ENCODE measurements at places on chromosomes 4 and X. TPM values are rescaled to one million over a fixed set of nuclear protein-coding genes. Genes with fewer than 3 reads are reported as not detected.

MAGEC3 gene
- total RNA-seq = not detected

GRCh38 chr4:107993969-107994368 lies 4.3 kb downstream of the HADH start:
- no peaks in the 10 kb centered on the region for H3K36me3 ChIP-seq
- peak overlapping the region; percentile 93 for H3K27ac ChIP-seq
- no peaks in the 10 kb centered on the region for H3K27me3 ChIP-seq
- H3K4me1 ChIP-seq = peaks cover 50% of the 10 kb centered on the region
- no peak for DNase-seq

- H3K27ac ChIP-seq = no peak overlapping the region
- H3K4me3 ChIP-seq = no peak overlapping the region
- DNase-seq = no peak
- no peaks in the 10 kb centered on the region for H3K27me3 ChIP-seq
These were observed 15.0 kb upstream of the OTUD4 start for GRCh38 chr4:145195167-145195952.

DNA sequence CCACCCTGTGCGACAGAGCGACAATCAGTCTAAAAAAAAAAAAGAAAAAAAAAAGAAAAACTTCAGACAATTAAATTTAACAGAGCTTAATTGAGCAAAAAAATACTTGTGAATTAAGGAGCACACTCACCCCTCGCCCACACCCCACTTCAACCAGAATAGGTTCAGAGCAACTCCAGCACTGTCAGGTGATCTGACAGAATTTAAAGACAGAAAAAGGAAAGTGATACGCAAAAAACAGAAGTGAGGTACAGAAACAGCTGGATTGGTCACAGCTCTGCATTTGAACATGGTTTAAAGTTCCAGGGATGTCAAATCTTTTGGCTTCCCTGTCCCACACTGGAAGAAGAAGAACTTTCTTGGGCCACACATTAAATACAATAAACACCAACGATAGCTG lies 174.4 kb downstream of the PDGFC start:
- H3K27me3 ChIP-seq = no peaks in the 10 kb centered on the region
- H3K36me3 ChIP-seq = no peaks in the 10 kb centered on the region
- H3K4me1 ChIP-seq = peaks cover 13% of the 10 kb centered on the region
- no peak overlapping the region for H3K4me3 ChIP-seq
- H3K27ac ChIP-seq = no peak overlapping the region
- no peak for DNase-seq

GC gene
- 30.0 TPM for total RNA-seq

GRCh38 chr4:15027921-15028435 lies 25.7 kb downstream of the CPEB2 start:
- no peaks in the 10 kb centered on the region for H3K27me3 ChIP-seq
- peaks cover 26% of the 10 kb centered on the region for H3K4me1 ChIP-seq
- no peak overlapping the region for H3K4me3 ChIP-seq
- H3K27ac ChIP-seq = no peak overlapping the region

CPLX1 gene
- 1.1 TPM for total RNA-seq

OPRPN gene
- total RNA-seq = not detected

SULT1B1 gene
- 0.96 TPM for total RNA-seq

DNA sequence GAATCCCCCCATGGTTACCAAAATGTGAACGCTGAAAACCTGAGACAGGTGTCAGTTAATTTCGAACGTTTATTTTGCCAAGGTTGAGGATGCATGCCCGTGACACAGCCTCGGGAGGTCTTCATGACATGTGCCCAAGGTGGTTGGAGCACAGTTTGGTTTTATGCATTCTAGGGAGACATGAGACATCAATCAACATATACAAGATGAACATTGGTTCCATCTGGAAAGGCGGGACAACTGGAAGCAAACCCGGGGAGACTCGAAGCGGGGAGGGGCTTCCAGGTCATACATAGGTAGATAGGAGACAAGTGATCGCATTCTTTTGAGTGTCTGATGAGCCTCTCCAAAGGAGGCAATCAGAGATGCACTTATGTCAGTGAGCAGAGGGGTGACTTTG lies 11.0 kb upstream of the SH3BP2 start:
- no peak for DNase-seq
- no peaks in the 10 kb centered on the region for H3K4me1 ChIP-seq
- H3K27ac ChIP-seq = no peak overlapping the region
- H3K27me3 ChIP-seq = no peaks in the 10 kb centered on the region
- H3K36me3 ChIP-seq = no peaks in the 10 kb centered on the region

DNA sequence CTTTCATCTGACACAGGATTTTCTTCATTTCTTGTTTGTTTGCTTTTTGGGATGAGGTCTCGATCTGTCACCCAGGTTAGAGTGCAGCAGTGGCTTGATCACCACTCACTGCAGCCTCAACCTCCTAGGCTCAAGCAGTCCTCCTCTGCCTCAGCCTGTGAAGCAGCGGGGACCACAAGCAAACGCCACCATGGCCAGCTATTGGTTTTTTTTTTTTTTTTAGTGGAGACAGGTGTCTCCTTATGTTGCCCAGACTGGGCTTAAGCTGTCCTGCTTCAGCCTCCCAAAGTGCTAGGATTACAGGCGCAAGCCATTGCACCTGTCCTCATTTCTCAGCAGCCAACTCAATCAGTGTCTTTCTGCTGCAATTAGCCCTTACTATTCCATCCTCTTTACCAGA lies 10.3 kb downstream of the SPRY1 start:
- DNase-seq = no peak

DNA sequence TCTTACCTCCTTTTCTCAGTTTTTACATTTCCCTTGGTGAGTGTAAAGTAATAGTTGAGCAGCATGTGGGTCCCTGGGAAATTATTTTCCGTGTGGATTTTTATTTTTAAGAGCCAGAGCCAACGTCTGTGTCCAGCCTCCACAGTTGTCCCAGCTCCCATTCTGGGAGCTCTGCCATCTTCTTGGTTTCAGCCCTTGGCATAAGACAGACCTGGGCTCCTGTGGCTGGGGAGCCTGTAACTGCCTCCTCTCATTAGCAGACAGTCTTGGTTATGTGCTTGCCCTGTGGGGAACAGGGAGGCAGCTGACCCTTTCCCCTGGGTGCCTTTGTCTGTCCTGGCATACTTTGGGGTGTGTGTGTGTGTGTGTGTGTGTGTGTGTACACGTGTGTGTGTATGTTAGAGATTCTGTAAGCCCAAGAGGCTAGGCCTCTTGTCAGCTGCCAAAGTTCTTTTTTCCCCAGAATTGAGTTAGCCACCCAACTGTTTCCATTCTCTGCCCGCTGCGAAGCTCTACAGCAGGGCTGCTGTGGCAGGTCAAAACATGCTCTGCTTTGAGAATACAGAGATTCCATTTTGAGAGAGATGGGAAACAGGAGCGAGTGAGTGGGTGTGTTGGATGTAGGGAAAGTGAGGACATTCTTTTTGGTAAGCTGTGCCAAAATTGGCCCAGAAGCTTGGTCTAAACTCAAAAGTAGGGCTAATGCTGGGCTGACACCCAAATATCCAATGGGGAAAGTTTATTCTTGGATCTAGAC lies 140.7 kb downstream of the TMEM164 start:
- no peak overlapping the region for H3K4me3 ChIP-seq
- peaks cover 6% of the 10 kb centered on the region for H3K4me1 ChIP-seq
- H3K27me3 ChIP-seq = no peaks in the 10 kb centered on the region
- no peak for DNase-seq
- peak overlapping the region; percentile 69 for H3K27ac ChIP-seq

DNA sequence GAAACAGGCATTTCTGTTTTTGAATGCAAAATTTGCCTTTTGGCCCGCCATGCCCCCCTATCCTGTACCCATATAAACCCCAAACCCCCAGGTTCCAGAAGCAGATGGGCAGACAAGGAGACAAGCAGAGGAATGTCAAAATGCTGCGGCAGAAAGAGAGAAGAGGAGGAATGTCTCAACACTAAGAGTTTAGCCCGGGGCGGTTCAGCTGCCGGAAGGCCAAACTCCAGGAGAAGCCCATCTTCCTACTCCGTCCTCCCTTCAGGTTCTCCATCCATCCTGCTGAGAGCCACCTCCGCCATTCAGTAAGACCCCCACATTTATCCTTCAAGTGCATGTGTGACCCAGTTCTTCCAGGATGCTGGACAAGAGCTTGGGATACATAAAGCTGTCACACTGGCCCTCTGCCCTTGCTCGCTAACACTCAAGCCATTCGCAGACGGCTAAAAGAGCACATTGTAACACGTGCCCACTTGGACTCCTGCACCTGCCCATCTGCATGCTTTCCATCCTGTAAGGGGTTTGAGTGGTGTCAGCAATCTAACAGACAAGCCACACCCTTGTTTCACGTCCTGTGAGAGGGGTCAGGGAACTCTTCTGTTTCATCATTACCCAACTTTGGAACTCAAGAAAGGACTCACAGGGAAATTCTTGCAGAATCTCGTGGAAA lies 31.3 kb downstream of the TLR10 start:
- peak overlapping the region; percentile 10 for H3K27ac ChIP-seq
- no peaks in the 10 kb centered on the region for H3K4me1 ChIP-seq
- DNase-seq = no peak
- H3K27me3 ChIP-seq = no peaks in the 10 kb centered on the region
- no peak overlapping the region for H3K4me3 ChIP-seq

TKTL2 gene
- total RNA-seq = not detected

GRCh38 chr4:175540151-175540550 lies 271.9 kb downstream of the GPM6A start:
- no peaks in the 10 kb centered on the region for H3K4me1 ChIP-seq
- H3K27ac ChIP-seq = no peak overlapping the region
- no peaks in the 10 kb centered on the region for H3K36me3 ChIP-seq
- no peak for DNase-seq

DNA sequence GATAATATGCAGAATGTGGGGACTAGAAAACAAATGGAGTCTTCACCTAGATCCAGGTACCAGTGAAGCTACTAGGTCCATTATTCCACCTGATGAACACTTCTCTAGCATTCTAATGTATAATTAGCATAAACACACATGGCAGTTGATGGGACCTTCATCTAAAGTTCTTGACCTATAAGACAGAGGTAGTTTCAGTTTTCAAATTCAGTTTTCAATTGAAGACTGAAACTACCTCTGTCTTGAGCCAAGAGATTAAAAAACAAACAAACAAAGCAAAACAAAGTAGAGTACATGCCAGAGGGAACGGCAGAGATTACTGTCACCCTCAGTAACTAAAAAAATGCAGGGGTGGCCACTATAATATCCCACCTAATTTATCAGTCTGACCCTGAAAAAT lies 199.9 kb upstream of the NEIL3 start:
- H3K27me3 ChIP-seq = no peaks in the 10 kb centered on the region
- H3K27ac ChIP-seq = no peak overlapping the region
- no peak for DNase-seq
- no peaks in the 10 kb centered on the region for H3K4me1 ChIP-seq
- no peaks in the 10 kb centered on the region for H3K36me3 ChIP-seq

- H3K27ac ChIP-seq = no peak overlapping the region
- DNase-seq = no peak
- no peaks in the 10 kb centered on the region for H3K4me1 ChIP-seq
- H3K4me3 ChIP-seq = no peak overlapping the region
These were observed 60.8 kb downstream of the TBL1X start for GRCh38 chrX:9525511-9526248.

PAGE2 gene
- total RNA-seq = not detected

NLGN3 gene
- 0.21 TPM for total RNA-seq

- H3K27me3 ChIP-seq = no peaks in the 10 kb centered on the region
- no peak for DNase-seq
- H3K36me3 ChIP-seq = no peaks in the 10 kb centered on the region
- H3K4me1 ChIP-seq = no peaks in the 10 kb centered on the region
These were observed 153.7 kb upstream of the GK2 start for GRCh38 chr4:79561751-79562150.

CLGN gene
- not detected for total RNA-seq

DNA sequence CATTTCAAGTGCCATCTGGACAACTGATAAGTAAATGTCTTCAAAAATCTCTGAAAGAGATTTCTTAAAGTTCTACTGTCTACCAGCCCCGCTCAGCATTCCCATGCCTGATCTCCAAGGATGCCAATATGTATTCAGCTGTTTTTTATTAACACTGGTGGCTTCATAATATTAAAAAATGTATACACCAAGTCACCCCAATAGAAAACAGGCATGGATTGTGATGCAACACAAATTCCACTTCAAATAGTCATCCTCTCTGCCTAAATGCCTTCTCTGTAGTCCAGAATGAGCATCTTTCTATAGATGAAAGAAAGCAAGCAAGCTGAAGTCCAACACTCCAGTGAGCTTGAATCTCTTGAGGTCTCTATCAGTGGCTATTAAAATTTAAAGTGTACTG lies 152.2 kb upstream of the PPARGC1A start:
- H3K36me3 ChIP-seq = no peaks in the 10 kb centered on the region
- H3K27ac ChIP-seq = no peak overlapping the region
- DNase-seq = no peak
- no peaks in the 10 kb centered on the region for H3K4me1 ChIP-seq
- no peak overlapping the region for H3K4me3 ChIP-seq

KIAA1210 gene
- under 0.01 TPM for total RNA-seq

DDX3X gene
- 89.3 TPM for total RNA-seq

DNA sequence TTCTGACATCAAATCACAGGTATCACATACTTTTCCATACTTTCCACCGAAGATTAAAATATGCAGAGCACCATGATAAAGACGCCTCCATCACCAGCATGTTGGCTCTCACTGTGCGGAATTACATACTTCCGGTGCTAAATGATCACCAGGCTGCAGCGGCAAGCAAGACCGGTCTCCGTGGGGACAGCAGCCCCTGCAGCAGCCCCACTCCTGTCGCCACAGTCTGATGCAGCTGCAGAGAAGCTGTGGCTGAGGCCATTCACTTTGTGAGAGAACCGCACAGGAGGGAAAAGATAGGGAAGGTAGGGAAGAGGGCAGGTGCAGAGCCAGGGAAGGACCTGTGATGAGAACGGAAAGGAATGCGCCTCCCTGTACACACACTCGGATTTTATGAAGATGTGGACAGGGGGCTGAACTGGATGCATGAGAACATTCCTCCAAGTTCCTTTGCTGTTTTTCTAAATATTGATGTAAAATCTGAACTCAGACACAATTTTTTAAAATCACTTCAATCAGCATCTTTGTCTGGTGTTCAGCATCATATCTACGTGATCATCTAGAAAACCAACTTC lies 38.3 kb downstream of the AFAP1 start:
- peak overlapping the region; percentile 38 for H3K4me3 ChIP-seq
- no peaks in the 10 kb centered on the region for H3K36me3 ChIP-seq
- DNase-seq = no peak
- peak overlapping the region; percentile 83 for H3K27ac ChIP-seq

- H3K27me3 ChIP-seq = no peaks in the 10 kb centered on the region
- no peak overlapping the region for H3K27ac ChIP-seq
- H3K4me3 ChIP-seq = no peak overlapping the region
- H3K36me3 ChIP-seq = no peaks in the 10 kb centered on the region
These were observed 15.7 kb downstream of the RPL9 start for GRCh38 chr4:39442998-39443397.

DNA sequence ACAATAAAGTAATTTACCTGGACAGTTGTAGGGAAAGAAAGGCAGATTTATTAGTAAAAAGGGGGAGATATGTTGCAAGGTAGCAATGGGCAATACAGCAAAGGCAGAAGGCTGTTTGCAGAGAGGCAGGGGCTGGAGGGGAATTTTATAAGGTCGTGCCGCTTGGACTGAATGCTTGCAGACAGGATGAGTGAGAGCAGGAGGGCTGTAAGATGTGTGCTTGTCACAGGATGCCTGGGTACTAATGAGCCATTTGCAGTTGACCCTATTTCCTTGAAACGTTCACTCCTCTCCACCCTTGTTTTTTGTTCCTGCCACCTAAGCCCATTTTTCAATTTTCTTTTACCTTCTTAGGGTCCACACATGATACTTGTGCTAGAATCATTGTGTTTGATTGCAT lies 214.7 kb downstream of the TRAM1L1 start:
- DNase-seq = no peak
- no peaks in the 10 kb centered on the region for H3K27me3 ChIP-seq
- no peak overlapping the region for H3K4me3 ChIP-seq
- H3K4me1 ChIP-seq = no peaks in the 10 kb centered on the region
- H3K36me3 ChIP-seq = no peaks in the 10 kb centered on the region

- H3K4me1 ChIP-seq = no peaks in the 10 kb centered on the region
- no peaks in the 10 kb centered on the region for H3K36me3 ChIP-seq
- no peak overlapping the region for H3K27ac ChIP-seq
- no peak overlapping the region for H3K4me3 ChIP-seq
- H3K27me3 ChIP-seq = no peaks in the 10 kb centered on the region
These were observed 17.0 kb downstream of the GPAT3 start for GRCh38 chr4:83552924-83553323.
